ENCODE measurements at places on chromosomes 13 and 19. TPM values are rescaled to one million over a fixed set of nuclear protein-coding genes. Genes with fewer than 3 reads are reported as not detected.

SELENOV gene
- polyA plus RNA-seq: not detected

IZUMO2 gene
- not detected for polyA plus RNA-seq

C19orf73 gene
- polyA plus RNA-seq: not detected

SPART gene
- polyA plus RNA-seq: 33.5 TPM

LGALS4 gene
- polyA plus RNA-seq: 7.1 TPM

FAM124A gene
- 0.54 TPM for polyA plus RNA-seq

PLIN5 gene
- 66.1 TPM for polyA plus RNA-seq

HAUS8 gene
- polyA plus RNA-seq: 5.1 TPM

JAK3 gene
- 1.9 TPM for polyA plus RNA-seq

CEACAM8 gene
- 0.67 TPM for polyA plus RNA-seq

ZNF132 gene
- 1.0 TPM for polyA plus RNA-seq

PLEKHJ1 gene
- 108 TPM for polyA plus RNA-seq

FAM216B gene
- not detected for polyA plus RNA-seq

ZNF726 gene
- 0.39 TPM for polyA plus RNA-seq

IL17D gene
- 0.54 TPM for polyA plus RNA-seq

ERCC1 gene
- polyA plus RNA-seq: 59.5 TPM

APOE gene
- polyA plus RNA-seq: 1,060 TPM

ZMYM5 gene
- polyA plus RNA-seq: 6.6 TPM

BRME1 gene
- 2.9 TPM for polyA plus RNA-seq

MBOAT7 gene
- polyA plus RNA-seq: 18.8 TPM

ELOF1 gene
- polyA plus RNA-seq: 55.2 TPM

F2RL3 gene
- 5.0 TPM for polyA plus RNA-seq

NALCN gene
- 0.09 TPM for polyA plus RNA-seq

IFNL3 gene
- not detected for polyA plus RNA-seq

OR4F17 gene
- not detected for polyA plus RNA-seq

GFY gene
- not detected for polyA plus RNA-seq

OR7A5 gene
- not detected for polyA plus RNA-seq

FBXL3 gene
- 27.0 TPM for polyA plus RNA-seq

ADGRE1 gene
- polyA plus RNA-seq: 0.11 TPM

ZNF329 gene
- 2.3 TPM for polyA plus RNA-seq

TUBA3C gene
- polyA plus RNA-seq: not detected

PEAK3 gene
- polyA plus RNA-seq: 0.10 TPM

COX7A1 gene
- 119 TPM for polyA plus RNA-seq

ADGRE3 gene
- 0.55 TPM for polyA plus RNA-seq

SIGLEC10 gene
- polyA plus RNA-seq: 2.4 TPM

KCTD15 gene
- polyA plus RNA-seq: 20.6 TPM

NXNL1 gene
- polyA plus RNA-seq: 1.6 TPM

AP3D1 gene
- polyA plus RNA-seq: 70.9 TPM

ZNF528 gene
- polyA plus RNA-seq: 3.2 TPM

TJP3 gene
- 4.2 TPM for polyA plus RNA-seq

KANK3 gene
- 30.5 TPM for polyA plus RNA-seq

TUBB4A gene
- 0.18 TPM for polyA plus RNA-seq

F7 gene
- not detected for polyA plus RNA-seq

PPM1N gene
- polyA plus RNA-seq: 0.62 TPM

CCNE1 gene
- 1.0 TPM for polyA plus RNA-seq

KLK15 gene
- polyA plus RNA-seq: not detected

POSTN gene
- 3.8 TPM for polyA plus RNA-seq

NAXD gene
- 22.8 TPM for polyA plus RNA-seq

CNN1 gene
- polyA plus RNA-seq: 21.4 TPM

MUC16 gene
- polyA plus RNA-seq: 3.3 TPM

DACT3 gene
- 0.41 TPM for polyA plus RNA-seq

ZNF600 gene
- 3.1 TPM for polyA plus RNA-seq
